ENCODE measurements at places on chromosomes 7 and 10.

- no peak for DNase-seq
These were observed 146.1 kb downstream of the CHN2 start for GRCh38 chr7:29340696-29341095.

GRCh38 chr10:103610083-103610472, 116.6 kb downstream of the NEURL1 start:
- DNase-seq, result no peak

GRCh38 chr10:31876652-31877352, 51.8 kb downstream of the ARHGAP12 start:
- DNase-seq, result no peak

DNA sequence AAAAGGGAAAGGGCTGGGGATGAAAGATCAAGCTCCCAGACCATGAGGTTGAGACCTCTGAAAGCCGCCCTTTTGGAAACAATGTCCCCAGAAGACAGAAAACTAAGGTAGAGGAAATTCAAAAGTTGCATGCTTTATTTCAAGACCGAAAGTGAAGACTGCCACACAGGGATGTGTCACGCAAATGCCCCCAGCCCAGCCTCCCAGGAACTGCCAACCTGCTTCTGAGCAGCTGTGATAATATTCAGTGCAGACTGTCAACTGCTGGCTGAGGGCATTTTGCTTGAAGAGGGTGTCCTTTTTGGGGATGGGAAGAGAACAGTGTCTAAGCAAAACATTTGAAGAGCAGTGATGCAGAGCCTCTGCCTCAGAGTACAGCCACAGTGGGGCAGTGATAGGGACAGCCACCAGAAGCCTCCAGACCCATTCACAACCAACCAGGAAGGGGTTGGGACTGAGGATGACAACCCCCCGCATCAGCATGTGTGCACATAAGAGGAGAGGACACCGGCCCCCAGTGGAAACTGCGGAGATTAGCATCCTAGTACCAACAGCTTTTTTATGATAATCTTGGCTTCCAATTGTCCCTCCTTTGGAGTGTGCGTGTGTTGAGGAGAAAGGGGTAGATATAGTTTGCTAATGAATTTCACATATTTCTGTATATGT, 34.7 kb upstream of the NFE2L3 start:
- no peak for DNase-seq

DNA sequence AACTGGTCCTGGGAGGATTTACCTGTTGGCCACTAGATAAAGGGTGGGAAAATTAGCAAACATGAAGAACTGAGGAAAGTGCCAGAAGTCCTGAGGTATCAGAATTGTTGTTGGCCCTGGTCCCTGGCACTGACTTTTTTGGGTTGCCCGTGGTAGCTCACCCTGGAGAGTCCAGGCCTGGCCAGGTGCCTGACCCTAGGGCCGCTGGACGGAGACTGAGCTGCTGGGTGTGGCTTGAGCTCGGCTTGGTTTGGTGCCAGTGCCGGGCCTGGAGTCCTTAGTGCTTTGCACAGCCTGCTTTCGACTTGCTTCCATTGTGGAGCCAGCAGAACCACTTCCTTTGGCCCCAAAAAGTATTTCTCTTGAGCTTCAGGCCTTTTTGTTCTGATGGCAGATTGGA, 12.9 kb downstream of the MDH2 start:
- no peak for DNase-seq

DNA sequence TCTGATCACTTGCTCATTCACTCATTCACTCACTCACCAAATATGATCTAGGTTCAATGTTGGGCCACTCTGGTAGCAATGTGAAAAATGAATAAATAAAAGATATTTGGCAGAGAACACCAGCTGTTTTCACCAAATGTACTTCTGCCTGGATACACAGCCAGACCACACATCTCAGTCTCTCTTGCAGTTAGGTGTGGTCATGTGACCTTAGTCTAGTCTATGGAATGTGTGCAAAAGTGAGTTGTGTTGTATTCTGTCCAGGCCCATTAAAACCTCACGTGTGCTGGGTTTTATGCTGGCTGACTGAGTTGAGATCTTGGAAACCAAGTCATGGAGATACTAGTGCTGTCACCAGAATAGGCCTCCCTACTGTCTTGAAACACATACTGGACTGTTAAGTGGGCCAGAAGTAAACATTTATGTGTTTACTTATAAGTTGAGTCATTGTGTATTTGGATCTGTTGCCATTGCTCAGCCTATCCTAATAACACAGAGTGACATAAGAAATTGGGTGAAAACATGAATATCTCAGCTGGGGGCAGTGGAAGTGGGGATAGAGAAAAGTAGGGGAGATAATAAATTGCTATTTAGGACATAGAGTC, 145.5 kb downstream of the PTEN start:
- no peak for DNase-seq

DNA sequence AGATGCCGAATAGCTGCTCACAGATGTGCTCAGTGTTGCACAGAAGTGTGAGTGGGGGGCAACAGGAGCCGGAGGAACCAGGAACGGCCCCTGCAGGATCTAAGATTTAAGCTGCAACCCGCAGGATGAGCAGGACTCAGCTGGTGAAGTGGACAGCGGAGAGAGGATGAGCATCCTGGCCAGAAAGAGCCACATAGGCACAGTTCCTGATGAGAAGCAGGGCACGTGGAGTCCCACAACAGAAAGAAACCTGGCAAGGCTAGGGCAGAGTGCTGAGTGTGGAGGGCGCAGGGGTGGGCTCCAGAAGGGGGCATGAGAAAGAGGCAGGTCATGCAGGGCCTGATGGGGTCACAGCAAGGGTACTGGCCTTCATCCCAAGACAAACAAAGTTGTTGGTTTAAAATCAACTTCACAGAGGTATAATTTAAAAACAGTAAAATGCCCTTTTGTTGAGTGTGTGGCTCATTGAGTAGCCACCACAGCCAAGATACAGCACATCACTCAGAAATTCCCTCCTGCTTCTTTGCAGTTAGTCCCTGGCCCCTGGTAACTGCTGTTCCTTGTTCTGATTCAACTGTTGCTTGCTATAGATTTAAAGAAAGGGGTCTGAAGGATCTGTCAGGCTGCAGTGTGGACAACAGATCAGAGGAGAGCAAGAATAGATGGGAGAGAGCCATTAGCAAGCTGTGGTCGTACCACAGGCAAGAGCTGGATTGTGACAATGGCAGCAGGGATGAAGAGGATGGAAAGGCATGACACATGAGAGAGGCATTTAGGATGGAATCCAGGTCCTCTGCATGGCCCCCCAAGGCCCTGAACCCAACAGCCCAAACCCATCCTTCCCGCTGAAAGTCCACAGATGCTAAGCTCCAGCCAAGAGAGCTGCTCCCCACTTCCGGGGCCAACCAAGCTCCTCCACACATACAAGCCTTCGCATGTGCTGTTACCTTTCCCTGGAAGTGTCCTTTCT, 53.1 kb upstream of the OSBPL3 start:
- DNase-seq, result no peak

DNA sequence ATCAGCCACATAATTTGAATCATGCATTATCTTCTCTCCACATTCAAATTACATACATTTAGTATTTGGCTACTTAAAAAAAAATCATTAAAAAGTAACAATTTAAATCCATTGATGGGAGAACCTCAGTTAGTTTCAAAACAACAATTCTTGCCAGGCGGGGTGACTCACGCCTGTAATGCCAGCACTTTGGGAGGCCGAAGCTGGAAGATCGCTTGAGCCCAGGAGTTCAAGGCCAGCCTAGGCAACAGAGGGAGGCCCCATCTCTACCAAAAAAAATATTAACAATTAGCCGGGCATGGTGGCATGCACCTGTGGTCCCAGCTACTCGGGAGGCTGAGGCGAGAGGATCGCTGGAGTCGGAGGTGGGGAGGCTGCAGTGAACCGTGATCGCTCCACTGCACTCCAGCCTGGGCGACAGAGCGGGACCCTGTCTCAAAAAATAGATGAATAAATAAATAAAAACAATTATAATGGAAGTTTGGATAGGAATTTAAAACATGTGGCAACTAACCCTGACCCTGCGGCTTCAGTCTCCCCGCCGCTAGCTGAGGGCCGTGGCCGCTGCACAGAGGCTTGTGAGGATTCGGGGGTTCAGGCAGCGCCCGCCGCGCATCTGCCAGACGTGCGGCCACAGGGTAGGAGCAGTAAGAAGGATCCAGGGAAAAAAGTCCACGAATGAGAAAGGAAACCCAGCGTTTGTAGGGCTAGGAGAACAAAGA, 1.1 kb upstream of the CSGALNACT2 start:
- DNase-seq, result no peak

DNA sequence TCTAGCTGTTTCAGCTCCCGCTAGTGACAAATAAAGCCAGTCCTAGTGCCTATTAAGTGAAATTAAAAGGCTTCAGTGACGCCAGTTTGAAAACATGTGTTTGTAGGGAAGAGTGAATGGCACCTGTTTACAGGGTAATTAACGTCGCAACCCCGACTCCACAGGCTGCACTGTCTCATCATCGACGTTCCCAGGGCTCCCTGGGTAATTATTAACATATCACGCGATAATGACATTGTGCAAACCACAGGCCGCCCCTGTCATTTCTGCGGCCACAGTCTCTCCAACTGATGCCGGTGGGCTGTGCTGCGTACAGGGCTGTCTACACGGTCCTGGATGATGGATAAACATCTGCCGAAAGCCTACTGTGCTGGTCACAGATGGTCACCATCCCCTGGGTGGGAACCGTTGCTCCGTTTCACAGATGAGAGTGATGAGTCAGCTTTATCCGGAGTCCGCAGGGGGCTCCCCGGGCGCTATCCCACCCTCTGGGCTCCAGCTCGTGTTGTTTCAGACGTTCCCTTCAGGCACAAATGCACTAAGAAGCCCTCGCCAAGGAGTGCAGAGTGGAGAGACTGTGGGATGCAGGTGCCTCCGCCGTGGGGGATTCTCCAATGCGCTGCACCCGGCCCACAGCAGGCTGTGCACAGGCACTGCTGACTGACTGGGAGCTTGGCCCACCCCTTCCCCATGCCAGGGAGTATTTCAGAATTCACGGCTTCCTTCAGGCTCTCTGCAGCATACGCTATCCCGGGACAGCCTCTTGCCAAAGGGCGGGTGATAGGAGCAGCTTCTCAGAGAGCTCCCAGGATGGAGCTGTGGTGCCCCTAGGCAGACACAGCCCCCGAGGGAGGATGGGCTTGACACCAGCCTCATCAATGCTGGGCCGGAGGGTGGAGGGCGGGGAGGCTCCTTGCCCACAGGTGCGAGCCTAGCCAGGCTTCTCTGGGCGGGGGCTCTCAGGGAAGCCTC, 491.8 kb upstream of the FOXK1 start:
- no peak for DNase-seq

Data from left renal pelvis (tissue), 4 donors.